ENCODE measurements at places on chromosomes 1 and 21.
A peak's percentile ranks its signal among the peaks of the same experiment; 100 is the strongest.

DNA sequence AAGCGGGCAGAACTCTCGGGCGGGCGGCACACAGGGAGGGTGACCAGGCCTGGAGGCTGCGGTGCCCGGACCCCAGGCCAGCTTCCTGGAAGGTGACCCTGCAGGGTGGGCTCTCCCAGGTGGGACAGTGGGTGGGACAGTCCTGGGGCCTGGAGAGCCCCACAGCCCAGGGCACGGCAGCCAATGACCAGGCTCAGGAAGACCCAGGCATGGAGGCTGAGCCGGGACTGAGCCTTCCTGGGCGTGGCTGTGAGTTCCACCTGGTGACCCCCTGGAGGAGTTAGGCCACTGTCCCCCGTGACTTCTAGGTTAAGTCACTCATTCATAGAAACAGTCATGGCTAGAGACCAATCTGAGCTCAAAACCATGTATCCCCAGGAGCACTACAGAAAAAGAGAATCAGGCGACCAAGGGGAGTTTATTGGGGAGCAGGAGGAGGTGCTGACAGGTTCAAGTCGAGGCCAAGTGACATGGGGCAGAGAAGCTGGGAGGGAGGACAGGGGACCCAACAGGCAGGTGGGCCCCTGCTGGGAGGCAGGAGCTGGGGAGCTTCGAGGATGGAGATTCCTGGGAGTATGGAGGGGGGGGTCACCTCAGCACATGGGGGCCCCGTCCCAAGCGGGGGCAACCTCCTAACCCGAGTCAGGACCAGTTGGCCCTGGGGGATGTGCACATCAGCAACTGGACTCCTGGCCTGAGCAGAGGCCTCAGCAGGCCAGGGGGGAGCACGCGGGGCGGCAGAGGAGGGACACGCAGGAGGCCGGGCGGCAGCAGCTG is 1.2 kb downstream of the KRTAP10-5 start:
- DNase-seq, result no peak

- DNase-seq, result no peak
These were observed 105.3 kb upstream of the SLC45A1 start for GRCh38 chr1:8212580-8213031.

- DNase-seq, result peak; percentile 34
These were observed 894 bp downstream of the EPB41 start for GRCh38 chr1:28915031-28915895.

DNA sequence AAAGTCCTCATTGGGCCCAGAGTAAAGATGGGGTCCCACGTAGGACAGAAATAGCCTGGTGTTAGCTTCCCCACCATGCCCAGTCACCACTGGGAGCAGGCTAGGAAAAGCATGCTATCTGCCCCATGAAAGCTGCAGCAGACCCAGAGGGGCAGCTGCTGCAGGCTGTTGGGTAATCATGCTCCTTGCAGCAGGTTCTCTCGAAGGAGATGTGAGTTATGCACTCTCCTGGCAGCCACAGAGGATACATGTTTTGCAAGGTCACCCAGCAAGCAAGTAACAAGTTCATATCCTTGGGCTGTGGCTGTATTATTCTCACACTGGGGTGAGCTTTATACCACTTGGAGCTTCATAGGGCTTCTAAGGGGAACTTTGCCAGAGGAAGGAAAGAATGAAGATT is 9.1 kb upstream of the HEYL start:
- no peak for DNase-seq

GRCh38 chr1:26730695-26731094 is 34.9 kb downstream of the ARID1A start:
- DNase-seq, result peak; percentile 55

- no peak for DNase-seq
These were observed 2.5 kb upstream of the CDKN2C start for GRCh38 chr1:50967416-50968157.

DNA sequence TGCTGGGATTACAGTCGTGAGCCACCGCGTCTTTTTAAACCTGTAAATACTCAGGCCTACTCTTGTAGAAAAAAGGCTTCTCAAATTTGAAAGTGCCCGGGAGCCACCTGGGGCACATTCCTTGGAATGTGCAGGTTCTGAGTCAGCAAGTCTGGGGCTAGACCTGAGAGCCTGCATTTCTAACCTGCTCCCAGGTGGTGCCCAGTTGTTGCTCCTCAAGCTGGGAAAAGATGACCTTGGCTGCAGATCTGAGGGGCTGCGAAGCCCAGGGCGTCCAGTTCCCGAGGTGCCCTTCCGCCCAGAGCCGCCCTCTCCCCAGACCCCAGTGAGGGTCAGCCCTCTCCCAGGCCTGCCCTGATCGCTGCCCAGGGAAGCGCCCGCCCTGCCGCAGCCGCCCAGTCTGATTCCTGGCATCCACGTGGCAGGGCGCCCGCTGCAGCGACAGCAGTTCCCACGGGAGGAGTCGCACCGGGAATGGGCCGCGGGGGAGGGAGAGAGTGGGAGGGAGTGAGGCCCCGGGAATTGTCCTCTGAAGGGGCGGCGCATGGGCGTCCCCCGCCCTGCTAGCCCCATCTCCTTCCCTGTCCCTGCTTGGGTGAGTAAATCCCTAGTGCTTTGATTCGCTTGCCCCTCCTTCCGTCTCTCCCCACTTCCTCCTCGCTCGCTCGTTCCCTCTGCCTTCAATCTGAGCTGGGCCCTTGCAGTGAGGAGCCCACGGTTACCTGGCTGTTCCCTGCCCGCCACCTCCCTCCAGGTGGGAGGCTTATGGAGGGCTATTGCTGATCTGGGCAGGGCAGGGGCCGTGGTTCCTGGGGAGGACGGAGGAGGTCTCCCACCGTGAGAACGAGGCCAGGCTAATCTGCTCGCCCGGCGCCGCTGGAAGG is 18.8 kb upstream of the TENT5B start:
- peak; percentile 70 for DNase-seq

- DNase-seq, result peak; percentile 11
These were observed 1495.3 kb downstream of the MRPL39 start for GRCh38 chr21:24112020-24112419.

DNA sequence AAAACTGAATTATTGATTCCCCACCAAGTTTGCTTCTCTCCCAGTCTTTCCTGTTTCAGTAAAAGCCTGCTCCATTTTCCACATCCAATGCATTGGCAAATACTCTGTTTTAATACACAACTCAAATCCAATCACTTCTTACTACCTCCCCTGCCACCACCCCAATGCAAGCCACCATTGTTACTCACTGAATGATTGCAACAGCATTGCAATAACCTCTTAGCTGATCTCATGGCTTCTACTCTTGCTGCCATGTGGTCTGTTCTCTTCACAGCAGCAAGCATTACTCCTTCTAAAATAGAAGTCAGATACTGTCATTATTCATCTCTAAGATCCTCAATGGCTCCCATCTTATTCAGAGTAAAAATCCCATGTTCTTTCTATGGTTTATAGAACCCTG is 123.4 kb downstream of the ATP6V1G3 start:
- no peak for DNase-seq

DNA sequence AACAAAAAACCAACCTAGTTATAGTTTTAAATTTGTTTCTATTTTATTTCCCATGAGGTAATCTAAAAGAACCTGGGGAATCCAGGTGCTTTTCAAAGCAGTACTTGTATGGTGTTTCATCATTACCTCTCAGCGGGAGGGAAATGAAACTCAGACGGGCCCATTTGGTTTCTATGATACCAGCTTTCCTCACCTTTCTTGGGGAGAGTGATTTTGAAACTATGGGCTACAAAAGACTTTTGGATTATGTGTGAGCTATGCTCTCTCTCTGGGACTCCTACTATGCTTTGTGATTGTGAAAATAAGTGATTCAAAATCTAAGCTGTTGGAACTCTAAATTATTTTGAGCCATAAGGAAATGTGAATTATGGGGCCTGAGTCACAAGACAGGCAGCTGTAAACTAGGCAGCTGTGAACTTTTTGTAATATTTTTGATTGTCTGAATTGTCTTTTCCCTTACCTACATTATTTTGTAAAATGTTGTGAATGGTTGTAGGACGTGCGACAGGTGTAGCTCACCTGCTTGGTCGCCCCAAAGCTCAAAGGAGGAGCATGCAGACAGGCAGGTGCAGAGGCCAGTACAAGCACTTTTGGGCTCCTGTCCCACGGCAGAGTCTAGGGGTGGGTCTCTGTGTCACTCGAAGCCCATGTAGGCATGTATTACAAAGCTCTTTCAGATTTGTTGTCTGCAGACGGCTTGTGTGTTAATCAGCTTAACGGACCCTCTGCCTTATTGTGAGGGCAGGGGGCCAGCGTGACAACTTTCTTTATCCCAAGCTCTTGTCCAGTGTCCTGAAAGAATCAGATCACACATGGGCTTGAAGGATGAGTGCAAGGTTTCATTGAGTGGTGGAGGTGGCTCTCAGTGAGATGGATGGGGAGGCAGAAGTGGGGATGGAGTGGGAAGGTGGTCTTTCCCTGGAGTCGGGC is 64.8 kb upstream of the BACH1 start:
- DNase-seq, result no peak

DNA sequence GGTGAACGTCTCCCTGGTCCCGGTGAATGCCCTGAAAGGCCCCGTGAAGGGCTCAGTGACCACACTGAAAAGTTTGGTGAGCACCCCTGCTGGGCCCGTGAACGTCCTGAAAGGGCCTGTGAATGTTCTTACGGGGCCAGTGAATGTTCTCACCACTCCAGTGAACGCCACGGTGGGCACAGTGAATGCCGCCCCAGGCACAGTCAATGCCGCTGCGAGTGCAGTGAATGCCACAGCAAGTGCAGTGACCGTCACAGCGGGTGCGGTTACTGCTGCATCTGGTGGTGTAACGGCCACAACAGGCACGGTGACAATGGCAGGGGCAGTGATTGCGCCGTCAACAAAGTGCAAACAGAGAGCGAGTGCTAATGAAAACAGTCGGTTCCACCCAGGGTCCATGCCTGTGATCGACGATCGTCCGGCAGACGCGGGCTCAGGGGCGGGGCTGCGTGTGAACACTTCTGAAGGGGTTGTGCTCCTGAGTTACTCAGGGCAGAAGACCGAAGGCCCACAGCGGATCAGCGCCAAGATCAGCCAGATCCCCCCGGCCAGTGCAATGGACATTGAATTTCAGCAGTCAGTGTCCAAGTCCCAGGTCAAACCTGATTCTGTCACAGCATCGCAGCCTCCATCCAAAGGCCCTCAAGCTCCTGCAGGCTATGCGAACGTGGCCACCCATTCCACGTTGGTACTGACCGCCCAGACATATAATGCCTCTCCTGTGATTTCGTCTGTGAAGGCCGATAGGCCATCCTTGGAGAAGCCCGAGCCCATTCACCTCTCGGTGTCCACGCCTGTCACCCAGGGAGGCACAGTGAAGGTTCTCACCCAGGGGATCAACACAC is 41.5 kb downstream of the ZBTB17 start:
- no peak for DNase-seq

- DNase-seq, result no peak
These were observed 1.7 kb downstream of the GNB1 start for GRCh38 chr1:1889090-1889750.

DNA sequence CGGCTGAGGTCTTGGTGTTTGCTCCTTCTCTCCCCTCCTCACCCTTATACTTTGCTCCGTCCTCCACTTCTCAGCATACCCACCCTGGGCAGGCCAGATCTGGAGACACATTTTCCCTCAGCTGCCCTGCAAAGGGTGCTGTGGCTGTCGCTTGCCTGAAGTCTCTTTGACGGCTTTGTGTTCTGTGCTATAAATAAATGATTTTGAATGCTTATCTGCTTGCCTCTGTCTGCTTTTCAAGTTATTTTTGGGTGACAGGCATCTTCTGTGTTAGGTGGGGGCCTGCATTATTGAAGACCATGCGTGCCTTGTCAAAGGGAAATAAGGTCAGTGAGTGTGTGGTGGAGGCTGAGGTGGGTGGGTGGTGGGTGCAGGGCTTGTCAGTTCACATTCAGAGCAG is 66.9 kb upstream of the KCND3 start:
- DNase-seq, result no peak

DNA sequence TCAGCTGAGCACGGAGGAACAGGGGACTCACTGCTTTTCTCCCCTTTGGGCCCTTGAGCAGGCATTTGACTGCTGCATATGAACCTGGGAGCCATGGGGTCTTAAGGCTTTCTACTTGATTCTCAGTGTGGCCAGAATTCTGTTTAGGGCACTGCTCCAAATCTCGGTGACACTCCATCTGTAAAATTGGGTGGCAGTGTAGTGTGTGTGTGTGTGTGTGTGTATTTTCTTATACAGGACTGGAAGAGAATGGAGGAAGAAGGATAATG is 162.2 kb downstream of the PBX1 start:
- DNase-seq, result no peak

- no peak for DNase-seq
These were observed 8.9 kb downstream of the CACHD1 start for GRCh38 chr1:64478594-64479470.

GRCh38 chr1:8889925-8890785 is 11.7 kb upstream of the ENO1 start:
- DNase-seq, result peak; percentile 90

DNA sequence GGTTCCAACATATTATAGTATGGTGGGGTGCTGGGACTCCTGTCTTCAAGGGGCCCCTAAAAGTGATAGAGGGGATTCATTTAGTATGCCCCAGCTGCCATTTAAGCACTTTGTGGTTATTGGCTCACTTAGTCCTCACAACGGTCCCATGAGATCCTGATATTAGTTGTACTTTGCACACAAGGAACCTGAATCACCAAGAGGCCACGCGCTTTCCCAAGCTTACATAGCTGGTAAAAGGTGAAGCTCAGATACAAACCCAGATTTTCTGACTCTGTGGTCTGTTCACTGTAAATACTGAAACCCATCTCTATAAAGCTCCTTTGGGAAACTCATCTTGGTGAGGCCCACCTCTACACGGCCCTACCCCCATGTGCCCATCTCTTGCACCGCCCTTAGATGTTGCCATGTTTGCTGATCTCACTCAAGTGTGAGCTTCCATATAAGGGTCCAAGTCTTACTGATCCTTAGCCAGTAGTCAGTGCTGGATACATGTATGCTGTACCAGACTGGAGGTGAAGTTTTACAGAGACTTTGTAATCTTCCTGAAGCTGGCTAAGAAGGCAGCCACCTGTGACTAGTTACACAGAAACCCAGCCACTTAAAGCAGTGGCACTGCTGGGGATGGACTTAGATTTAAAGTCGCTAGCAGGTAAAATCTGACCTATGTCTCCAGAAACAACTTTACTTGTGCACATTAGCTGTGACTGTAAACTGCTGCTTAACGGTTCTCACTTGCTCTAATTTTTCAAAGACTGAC is 124.4 kb upstream of the HOOK1 start:
- DNase-seq, result no peak

- DNase-seq, result peak; percentile 7
These were observed 1.4 kb upstream of the DENND2C start for GRCh38 chr1:114671011-114671938.

DNA sequence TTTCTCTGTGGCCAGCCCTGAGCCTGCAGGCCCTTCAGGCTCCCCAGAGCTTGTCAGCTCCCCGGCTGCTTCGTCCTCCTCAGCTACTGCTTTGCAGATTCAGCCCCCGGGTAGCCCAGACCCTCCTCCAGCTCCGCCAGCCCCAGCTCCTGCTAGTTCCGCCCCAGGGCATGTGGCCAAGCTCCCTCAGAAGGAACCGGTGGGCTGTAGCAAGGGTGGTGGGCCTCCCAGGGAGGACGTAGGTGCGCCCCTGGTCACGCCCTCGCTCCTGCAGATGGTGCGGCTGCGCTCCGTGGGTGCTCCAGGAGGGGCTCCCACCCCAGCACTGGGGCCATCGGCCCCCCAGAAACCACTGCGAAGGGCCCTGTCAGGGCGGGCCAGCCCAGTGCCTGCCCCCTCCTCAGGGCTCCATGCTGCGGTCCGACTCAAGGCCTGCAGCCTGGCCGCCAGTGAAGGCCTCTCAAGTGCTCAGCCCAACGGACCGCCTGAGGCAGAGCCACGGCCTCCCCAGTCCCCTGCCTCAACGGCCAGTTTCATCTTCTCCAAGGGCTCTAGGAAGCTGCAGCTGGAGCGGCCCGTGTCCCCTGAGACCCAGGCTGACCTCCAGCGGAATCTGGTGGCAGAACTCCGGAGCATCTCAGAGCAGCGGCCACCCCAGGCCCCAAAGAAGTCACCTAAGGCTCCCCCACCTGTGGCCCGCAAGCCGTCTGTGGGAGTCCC is 45.4 kb downstream of the YARS1 start:
- DNase-seq, result no peak
